ENCODE measurements at places on chromosomes 5 and 9.

GRCh38 chr5:16792598-16793275 is 143.4 kb downstream of the MYO10 start:
- no peak overlapping the region for H3K27ac ChIP-seq
- H3K4me3 ChIP-seq, result no peak overlapping the region
- peaks cover 23% of the 10 kb centered on the region for H3K36me3 ChIP-seq
- no peaks in the 10 kb centered on the region for H3K27me3 ChIP-seq
- 0 out of 2 replicates have a peak, but pooled peaks cover 3% of the 10 kb centered on the region for H3K4me1 ChIP-seq

DNA sequence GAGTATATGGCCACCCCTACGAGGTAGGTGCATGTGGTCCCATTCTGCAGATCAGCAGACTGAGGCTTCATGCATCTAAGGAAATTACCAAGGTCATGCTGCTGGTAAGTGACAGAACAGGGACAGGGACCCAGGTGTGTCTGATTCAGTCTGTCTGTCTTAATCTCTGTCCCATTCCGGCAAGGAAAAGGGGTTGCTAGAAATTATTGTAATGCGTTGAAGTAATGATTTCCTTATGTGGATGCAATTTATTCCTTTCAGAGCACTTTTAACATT is 76.8 kb downstream of the AMBP start:
- DNase-seq, result no peak
- no peak overlapping the region for H3K4me3 ChIP-seq
- no peaks in the 10 kb centered on the region for H3K4me1 ChIP-seq
- peaks cover 17% of the 10 kb centered on the region for H3K36me3 ChIP-seq
- no peak overlapping the region for H3K27ac ChIP-seq

GRCh38 chr5:134459491-134459890 is 47.8 kb upstream of the CDKN2AIPNL start:
- no peak overlapping the region for H3K4me3 ChIP-seq
- no peaks in the 10 kb centered on the region for H3K27me3 ChIP-seq
- no peaks in the 10 kb centered on the region for H3K4me1 ChIP-seq
- H3K27ac ChIP-seq, result no peak overlapping the region
- H3K36me3 ChIP-seq, result no peaks in the 10 kb centered on the region

DNA sequence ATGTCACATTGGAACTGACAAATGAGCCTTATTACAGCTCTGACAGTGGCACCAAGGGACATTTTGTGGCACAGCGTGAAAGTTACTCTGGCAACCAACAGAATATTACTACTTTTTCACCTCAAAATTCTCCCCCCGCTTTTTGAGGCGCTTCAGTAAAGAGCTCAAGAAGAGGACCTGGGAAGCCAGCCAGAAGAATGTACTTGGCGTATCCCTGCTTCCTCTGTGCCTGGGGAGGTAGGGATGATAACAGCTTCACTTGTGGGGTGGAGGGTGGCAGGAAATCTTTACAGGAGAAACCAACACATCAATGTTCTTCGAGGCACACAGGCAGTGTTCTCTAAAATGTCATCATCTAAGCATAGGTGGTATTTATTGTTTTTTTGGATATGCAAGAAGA is 624.1 kb downstream of the NR2F1-AS1 start:
- H3K27ac ChIP-seq, result no peak overlapping the region
- DNase-seq, result no peak
- no peaks in the 10 kb centered on the region for H3K36me3 ChIP-seq
- no peak overlapping the region for H3K4me3 ChIP-seq
- H3K27me3 ChIP-seq, result no peaks in the 10 kb centered on the region

- peaks cover 9% of the 10 kb centered on the region for H3K36me3 ChIP-seq
- H3K4me3 ChIP-seq, result peak overlapping the region; percentile 37
- no peaks in the 10 kb centered on the region for H3K27me3 ChIP-seq
- H3K4me1 ChIP-seq, result peaks cover 6% of the 10 kb centered on the region
- peak; percentile 96 for DNase-seq
Measured at GRCh38 chr9:121121582-121122087, 46.9 kb downstream of the CNTRL start.

DNA sequence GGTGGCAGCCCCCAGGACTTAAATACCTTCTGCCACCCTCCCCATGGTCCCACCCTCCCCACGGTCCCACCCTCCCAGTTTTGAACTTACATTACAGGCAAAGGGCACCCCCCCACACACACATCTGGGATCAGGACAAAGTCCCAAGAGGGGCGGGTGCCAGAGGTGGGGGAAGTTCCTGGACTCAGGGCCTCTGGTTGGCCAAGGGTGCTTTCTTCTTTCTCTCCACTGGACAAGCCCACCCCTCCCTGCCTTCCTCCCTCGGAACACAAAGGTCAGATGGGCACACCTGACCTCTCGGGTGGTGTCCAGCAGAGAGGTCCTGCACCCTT is 19.1 kb upstream of the RALGDS start:
- no peak overlapping the region for H3K27ac ChIP-seq
- no peak overlapping the region for H3K4me3 ChIP-seq
- H3K4me1 ChIP-seq, result peaks cover 33% of the 10 kb centered on the region
- no peak for DNase-seq

Data from SJSA1 (cell line).